ENCODE measurements at places on chromosomes 12 and 14.
A peak's percentile ranks its signal among the peaks of the same experiment; 100 is the strongest.

GRCh38 chr12:72315858-72316257 is 43.7 kb downstream of the TRHDE start:
- no peak for DNase-seq

DNA sequence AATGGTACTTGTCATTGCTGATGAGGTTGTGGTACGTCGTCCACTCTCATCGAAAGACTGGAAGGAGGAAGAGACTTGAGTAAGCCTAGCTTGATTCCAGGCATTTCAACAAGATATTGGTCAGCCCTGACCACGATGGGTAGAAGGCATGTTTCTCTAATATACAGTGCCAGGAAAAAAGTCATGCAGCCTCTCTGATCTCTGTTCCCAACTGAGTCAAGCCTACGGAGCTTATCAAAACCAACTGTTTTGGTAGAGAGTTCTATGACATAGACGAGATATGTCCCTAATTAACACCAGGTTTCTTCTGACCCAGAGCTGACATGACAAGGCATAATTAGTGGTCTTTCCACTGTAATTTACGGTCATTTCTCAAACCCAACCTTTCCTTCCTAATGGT is 58.5 kb downstream of the NIN start:
- no peak for DNase-seq

- DNase-seq, result no peak
Observed at GRCh38 chr12:127579446-127579845, 687.5 kb upstream of the TMEM132C start.

DNA sequence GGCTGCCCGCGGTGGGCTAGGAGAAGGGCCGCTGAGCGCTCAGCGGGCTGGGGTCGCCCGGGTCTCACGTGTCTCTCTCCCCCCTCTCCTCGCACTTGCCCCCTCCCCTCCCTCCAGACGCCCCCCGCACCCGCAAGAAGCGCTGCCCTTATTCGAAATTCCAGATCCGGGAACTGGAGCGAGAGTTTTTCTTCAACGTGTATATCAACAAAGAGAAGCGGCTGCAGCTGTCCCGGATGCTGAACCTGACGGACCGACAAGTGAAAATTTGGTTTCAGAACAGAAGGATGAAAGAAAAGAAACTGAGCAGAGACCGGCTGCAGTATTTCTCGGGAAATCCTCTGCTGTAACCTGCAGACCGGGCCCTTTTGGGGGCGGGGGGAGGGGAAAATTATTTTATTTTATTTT is 314 bp upstream of the HOTAIR start:
- no peak for DNase-seq

DNA sequence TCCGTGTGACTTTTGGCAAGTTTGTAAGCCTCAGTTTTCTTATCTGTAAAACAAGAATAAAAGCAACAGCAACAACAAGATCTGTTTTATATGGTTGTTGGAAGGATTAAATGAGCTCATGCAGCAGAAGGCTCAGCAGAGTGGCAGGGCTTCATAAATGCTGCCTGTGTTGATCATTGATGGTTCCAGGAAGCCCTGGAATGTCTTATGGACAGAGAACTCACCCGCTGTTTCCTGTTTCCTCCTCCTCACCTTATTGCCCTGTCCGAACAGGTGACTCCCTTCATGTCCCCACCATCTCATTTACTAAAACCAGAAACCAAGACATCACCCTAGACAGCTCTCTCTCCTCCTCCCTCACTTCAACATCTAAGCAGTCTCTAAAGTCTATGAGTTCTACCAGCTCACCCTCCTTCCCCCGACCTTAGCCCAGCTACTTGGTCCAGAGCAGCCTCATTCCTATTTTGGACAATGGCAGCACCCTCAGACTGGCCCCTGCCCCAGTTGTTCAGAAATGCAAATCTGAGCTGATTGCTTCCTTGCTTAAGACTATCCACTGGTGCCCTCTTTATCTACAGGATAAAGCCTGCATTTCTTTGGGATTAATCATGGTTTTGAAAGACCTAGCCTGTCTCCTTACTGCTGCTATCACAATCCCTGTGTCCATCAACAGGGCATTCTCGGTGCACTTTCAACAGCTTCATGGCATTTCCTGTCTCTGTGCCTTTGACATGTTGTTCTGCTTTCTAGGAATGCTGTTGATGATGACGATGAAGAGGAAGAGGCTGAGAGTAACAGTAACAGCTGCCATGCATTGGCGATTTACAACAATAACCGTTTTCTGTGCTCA is 21.4 kb upstream of the GSG1 start:
- no peak for DNase-seq

DNA sequence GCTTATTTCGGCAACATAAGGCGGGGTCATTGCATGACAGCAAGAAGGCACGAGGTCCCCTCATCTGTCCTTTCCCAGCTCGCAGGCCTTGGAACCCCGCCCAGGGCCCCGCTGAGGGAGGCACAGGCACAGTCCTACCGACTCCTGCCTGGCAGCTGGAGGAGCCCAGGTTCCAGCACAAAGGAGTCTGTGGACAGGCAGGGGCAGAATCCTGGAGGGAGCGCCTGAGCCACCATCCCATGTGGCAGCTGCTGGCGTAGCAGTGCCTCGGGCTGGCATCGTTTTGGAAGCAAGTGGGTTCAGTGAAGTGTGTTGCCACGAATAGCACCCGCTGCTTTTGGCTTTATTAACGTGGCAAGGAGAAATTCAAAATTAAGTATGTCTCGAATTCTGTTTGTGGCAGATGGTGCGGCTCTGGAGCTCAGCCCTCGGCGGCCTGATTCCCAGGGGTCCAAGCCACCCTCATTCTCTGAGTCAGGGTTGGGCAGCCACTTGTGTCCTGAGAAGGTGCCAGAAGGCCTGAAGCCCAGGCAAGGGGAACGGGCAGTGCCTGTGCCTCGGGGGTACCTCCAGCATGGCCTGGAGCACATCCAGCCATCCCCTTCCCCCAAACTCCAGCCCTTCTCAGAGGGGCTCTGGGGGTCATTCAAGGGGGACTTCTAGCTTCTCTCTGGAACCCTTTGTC is 35.9 kb downstream of the SLC8B1 start:
- peak; percentile 85 for DNase-seq

DNA sequence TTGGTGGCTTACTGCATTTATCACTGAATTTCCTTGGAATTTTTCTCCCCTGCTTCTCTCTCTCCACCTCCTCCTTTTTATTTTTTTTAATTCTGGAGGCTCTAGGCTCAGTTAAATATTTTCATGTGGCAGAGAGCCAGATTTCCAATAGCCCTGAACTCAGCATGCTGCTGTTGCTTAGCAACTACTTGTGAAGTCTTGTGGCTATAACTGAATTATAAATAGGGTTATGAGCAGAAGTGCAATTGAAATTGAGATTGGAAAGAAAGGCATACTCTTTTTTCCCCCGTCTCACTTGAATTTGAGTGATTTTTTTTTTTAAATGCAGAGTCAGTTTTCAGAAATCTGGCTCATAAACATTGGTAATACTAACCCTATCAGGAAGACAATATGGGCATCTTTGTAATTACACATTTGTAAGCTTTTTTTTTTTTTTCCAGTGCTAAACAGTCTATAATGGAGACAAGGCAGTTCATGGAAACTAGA is 38.3 kb downstream of the ATF7IP start:
- no peak for DNase-seq

GRCh38 chr12:116887244-116887643 is 6.0 kb upstream of the HRK start:
- DNase-seq, result no peak

GRCh38 chr14:101773378-101773777 is 11.9 kb downstream of the PPP2R5C start:
- DNase-seq, result no peak

GRCh38 chr12:97984436-97984835 is 521.8 kb downstream of the RMST start:
- DNase-seq, result no peak

DNA sequence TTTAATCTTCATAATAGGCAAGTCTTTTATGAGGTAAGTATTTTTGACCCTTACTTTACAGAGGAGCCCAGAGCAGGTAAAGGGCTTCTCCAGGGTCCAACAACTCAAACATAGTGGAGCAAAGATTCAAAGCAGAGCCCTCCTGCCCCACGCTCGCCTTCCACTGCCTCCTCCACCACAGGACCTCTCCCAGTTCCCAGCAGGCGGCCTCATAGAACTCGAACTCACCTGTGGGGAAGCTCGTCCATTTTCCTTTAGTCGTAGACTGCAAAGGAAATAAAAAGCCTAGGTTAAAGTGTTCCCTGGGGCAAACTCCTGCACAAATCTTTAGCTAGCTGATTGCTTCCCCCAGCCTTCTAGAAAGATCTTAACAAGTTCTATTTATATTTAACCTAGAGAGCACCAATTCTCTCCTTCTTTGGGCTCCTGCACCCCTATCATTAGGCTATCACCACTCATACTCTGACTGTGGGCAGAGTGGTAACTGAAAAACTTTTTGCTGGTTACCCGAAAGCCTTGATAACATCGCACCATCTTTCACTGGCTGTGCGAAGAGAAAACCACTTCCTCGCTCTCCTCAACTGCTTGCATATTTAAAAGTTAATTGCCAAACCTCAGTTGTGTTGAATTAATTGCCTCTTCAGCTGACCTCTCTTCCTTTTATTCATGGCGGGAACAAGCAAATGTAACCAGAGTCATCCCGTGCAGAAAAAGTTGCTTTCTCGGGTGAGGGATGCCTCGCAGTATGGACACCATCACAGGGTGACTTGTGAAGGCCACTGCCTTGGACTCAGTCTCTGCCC is 299.6 kb downstream of the DPF3 start:
- DNase-seq, result no peak

GRCh38 chr12:129185855-129186254 is 332.6 kb downstream of the GLT1D1 start:
- no peak for DNase-seq

- DNase-seq, result no peak
Observed at GRCh38 chr12:49296034-49296835, 1.3 kb downstream of the PRPH start.

GRCh38 chr12:129200576-129200975 is 347.3 kb downstream of the GLT1D1 start:
- DNase-seq, result no peak

DNA sequence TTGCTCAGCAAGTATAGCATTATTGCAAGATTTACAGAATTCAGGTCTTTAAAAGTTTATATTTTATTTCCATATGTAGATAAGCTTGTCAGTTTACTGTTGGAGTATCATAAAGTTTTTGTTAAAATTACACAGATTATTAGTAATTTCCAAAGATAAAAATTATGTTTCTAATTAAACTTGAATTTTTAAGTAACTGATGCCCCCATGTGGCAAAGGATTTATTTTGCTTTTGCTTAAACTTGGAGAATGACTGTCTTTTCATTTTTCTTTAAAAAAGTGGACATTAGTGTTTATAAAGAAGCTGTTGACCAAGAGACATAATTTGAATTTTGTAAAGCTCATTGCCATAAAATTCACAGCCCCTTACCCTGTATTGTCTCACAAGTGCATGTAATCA is 45.8 kb downstream of the ETNK1 start:
- DNase-seq, result no peak

- no peak for DNase-seq
Observed at GRCh38 chr12:29238822-29239291, 89.8 kb downstream of the FAR2 start.

GRCh38 chr14:26606729-26607312 is 9.0 kb upstream of the NOVA1 start:
- DNase-seq, result no peak

DNA sequence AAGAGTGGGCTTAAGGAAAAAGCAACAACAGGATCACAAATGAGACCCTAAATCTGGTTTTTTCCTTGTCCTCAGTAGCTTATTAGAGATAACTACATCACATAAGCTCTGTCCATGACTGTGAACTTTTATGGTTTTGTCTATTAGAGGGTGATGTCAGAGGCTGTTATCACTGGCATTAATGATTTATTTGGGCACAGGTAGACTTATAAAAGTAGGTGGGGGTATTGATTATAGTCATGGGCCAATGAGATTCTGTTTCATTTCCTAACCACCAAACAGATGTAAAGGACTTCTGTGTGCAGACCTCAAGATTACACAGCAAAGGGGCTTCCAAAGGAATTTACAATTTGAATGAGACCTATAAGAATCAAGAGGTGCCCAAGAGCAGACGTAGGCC is 316.4 kb downstream of the NRXN3 start:
- DNase-seq, result no peak

- DNase-seq, result no peak
Observed at GRCh38 chr12:7145671-7146070, 15.5 kb downstream of the CLSTN3 start.

GRCh38 chr12:120404271-120404670 is 33.6 kb upstream of the COX6A1 start:
- no peak for DNase-seq

DNA sequence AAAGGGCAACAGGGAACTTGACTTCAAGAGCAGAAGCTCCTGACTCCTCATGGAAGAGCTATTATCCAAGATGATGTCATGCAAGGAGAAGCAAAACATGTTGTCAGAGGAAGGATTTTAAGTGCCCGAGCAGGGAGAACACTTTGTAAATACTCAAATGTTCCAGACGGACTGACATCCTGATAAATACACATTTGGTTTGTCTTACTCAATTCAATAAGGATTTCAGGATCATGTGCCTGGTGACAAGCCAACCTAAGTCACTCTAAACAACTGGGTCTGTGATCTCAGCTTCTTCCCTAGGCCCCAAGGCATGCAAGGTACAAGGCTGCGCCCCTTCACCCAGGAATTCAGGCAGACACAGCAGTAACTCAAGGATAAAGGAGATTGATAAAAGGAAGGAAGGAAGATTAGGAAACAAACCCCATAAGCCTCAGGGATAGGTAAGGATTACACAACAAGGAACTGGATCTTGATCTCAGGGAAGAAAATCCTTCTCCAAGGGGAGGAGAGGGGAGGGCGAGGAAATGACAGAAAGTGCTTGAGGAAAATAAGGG is 26.8 kb upstream of the CEBPE start:
- DNase-seq, result no peak

DNA sequence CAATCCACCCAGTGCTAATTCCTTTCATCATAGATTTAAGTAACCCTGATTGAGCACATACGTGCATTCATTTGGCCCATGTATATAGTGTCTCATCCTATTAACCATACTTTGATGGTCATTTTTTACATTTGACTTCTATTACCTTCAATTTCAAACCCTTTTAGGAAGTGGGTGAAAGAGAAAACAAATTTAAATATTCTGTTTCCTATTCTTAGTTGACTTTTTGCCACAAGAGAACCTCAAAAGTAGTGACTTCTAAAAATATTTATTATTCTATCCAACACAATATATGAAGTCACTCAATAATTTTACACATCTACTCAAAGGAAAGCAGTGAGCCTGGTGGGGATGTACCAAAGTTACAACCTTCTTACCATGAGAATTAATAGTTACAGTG is 164.9 kb downstream of the CEP128 start:
- no peak for DNase-seq

DNA sequence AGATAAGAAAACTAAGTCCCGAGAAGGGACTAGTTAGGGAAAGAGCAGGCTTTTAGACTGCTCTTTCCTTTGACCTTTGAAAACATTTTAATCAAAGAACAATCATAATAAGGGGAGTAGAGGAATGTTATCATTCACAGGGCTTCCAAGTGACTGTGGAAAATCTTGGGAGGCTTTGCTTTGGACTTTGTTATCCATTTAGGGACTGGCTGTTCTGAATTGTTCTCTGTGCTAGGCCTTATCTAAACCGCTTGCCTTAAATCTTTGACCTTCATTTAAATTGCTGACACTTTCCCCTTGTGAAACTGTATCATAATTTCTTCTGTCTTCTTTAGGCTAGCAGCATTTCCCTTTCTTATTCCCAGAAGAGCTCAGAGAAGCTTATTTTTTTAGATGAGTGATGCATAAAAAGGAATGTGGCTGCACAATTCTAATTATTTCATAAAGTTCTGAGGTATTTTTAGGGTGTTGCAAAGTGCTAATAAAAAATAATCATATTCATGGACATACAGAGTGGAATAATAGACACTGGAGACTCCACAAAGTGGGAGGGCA is 9.5 kb upstream of the CALM1 start:
- no peak for DNase-seq

All from left ventricle myocardium inferior (tissue), 1 donor.